ENCODE measurements at places on chromosomes 6 and 20.

DNA sequence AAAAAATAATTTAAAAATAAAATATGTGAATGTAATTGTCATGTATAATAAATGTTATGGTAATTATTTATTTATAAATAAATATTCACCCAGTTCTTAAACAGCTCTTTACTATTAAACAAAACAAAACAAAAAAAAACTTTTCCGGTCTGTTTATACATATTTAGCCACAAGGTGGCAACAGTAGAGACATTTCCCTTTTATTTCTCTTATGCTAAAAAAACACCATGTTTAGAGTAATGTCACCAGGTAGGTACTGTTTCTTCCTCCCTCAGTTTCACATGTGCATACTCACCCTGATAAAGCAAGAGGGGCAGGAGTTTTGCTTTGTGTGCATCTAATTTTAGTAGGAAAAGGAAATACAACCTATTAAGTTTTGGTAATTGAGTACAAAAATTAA lies 610.4 kb upstream of the IMPG1 start:
- no peak for DNase-seq

GRCh38 chr20:37899105-37900045 lies 3.6 kb upstream of the VSTM2L start:
- DNase-seq: no peak

GRCh38 chr20:59273739-59274357 lies 26.6 kb upstream of the EDN3 start:
- no peak for DNase-seq

DNA sequence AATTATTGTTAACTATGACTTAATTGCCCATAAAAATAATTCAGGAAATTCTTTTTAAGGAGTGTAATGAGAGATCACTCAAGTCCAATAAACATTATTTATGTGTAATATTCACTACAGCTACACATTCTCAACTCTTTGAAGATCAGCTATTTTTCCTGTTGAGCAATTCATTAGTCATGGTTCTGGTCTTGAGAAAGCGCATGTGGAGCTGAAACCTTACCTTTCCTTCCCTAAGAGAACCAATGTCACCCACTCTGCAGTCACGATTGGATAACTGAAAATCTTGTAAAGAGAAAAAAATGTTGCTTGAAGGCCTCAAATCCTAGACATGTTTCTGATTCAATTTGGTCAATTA lies 736.9 kb upstream of the MARCKS start:
- DNase-seq: no peak

GRCh38 chr20:42474646-42475045 lies 715.1 kb downstream of the PTPRT start:
- no peak for DNase-seq

DNA sequence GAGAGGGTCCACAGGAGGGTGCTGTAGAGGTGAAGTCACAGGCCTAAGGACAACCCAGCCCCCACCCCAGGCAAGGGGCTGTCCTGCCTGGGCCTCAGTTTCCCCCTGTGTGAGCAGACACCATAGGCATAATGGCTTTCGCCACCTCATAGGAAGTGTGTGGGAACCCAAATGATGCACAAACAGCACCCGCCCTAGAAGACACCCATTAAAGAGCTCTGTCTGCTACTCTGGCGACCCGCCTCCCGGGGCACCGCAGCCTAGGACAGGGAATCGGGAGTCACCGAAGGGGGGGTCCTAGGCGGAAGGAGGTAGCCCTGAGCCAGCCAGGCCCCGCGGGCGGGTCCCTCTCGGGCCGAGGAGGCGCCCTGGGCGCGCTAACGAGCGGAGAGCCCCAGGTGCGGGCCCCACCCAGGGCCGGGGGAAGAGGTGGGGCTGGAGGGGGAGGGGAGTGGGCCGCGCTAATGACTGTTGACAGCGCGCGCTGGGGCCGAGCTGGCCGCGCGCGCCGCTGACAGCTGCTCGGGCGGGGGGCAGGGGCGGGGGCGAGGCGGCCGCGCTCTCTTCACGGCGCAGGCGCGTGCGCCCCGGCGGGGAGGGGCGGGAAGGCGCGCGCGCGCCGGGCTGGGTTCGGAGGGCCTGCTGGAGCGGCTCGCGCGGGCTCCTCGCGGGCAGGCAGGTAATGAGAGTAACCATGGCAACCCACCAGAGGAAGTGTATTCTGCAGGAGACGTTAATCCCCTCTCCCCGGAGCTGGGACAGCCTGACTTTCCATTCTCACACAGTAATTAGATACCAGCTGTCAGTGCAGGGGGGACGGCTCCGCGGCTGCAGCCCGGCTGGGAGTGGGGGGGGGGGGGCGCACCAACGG lies 48.9 kb downstream of the NOL4L start:
- DNase-seq: peak; percentile 85

DNA sequence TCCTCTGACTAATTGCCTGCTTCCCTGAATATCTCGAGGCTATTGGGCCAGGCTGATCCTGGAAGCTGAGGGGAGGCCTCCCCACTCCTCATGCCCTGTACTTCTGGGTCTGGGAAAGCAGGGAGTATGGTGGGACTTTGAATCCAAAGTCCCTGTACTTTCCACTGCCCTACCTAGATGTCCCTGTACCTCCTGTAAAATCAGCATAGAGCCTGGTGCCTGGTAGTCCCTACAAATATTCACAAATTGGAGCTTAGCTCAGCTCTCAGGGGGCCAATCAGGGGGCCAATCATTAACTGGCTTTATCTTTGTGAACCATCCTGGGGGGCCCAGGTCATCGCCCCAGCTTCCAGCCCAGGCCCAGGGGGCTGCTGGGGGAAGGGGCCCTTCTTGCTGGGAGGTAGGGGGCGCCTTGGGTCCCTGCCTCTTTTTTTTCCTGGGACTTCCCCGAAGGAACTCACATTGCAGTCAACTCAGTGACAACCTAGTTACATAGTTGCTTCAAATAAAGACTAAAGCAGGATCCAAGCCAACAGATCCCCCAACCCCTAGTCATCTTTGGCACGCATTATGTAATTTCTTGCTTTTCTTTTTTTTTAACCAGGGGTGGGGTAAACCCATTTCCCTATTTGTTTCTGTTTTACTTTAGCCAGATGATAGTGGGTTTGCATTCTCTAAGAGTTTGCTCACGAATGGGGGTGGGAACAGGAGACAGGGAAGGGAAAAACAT lies 6.9 kb upstream of the VEGFA start:
- no peak for DNase-seq

DNA sequence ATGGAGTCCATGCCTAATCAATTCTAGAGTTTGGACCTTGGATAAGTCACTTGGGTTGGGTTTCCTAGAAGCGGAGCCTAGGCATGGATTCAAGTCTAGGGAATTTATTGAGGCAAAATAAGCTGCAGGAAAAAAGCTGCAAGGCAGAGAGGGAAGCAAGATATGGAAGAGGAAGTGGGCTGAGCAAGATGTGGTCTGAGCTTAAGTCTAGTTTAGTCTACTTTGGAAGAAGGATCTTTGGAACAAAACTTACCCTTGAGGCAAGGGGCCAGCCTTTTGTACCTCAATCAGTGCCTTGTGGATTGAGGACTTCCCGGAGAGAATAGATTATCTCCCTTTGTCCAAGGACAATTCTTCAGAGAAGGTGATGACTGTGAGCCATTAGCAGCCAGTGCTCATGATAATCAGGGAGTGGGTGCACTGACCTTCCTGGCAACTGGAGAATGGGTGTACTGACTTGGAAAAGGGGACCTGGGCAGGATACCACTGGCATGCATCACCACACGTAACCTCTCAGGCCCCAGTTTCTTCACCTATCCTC lies 10.9 kb downstream of the ZSCAN9 start:
- no peak for DNase-seq

GRCh38 chr6:130725551-130725950 lies 101.7 kb upstream of the SMLR1 start:
- no peak for DNase-seq

- no peak for DNase-seq
Measured at GRCh38 chr6:83594941-83595340, 82.6 kb downstream of the PRSS35 start.

- DNase-seq: no peak
Measured at GRCh38 chr6:20173833-20174792, 38.2 kb downstream of the MBOAT1 start.

DNA sequence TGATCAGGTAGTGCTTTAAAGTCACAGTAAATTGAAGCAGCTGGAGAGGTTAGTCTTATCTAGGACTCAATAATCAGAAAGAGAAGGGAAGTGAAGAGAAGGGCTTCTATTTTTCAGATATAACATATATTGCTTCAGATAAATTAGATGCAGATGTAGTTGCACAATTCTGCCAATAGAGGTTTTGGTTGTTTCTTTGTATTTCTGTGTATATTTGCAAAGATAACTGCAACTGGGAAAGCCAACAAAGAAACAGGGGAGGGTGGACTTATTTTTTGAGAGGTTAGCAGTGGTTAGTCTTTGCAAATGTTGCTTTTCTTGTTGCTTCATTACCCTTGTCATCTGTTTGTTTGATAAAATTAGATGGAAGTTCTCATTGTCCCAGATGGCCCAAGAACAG lies 106.6 kb downstream of the ADGRG6 start:
- DNase-seq: no peak

- DNase-seq: no peak
Measured at GRCh38 chr20:31652917-31653396, 15.2 kb downstream of the COX4I2 start.

- DNase-seq: no peak
Measured at GRCh38 chr6:150905769-150906168, 40.3 kb downstream of the MTHFD1L start.

- DNase-seq: no peak
Measured at GRCh38 chr6:111748231-111748647, 125.0 kb downstream of the FYN start.

DNA sequence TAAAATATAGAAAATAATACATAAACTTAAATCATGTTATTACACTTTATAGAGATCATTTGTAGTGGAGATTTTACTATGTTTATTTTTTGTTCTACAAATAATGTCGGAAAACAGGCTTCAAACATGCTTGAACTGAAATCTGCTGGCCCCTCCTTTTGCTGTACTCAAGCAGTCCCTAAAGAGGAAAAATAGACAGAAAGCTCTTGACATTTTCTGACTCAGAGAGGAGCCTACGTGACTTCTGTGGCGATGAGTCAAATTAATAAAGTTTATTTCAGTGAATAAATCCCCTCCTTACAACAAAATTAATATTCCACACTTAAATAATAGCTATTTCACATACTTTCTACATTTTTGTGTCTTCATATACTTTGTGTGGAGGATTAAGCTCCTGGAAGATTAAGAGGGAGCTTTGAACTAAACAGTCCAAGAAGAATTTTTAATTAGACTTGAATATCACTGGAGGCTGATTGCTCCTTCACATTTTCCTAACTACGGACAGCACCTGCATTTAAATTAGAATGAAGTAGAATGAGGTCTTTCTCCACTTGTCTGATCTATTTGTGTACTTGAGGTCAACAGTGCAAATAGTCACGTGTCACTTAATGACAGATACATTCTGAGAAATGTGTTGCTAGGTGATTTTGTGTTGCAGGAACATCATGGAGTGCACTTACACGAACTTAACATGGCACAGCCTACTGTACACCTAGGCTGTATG lies 1.7 kb upstream of the TREM1 start:
- DNase-seq: no peak

- DNase-seq: no peak
Measured at GRCh38 chr6:45265246-45265645, 62.9 kb upstream of the RUNX2 start.

- DNase-seq: no peak
Measured at GRCh38 chr6:123462152-123462551, 174.6 kb downstream of the TRDN start.

DNA sequence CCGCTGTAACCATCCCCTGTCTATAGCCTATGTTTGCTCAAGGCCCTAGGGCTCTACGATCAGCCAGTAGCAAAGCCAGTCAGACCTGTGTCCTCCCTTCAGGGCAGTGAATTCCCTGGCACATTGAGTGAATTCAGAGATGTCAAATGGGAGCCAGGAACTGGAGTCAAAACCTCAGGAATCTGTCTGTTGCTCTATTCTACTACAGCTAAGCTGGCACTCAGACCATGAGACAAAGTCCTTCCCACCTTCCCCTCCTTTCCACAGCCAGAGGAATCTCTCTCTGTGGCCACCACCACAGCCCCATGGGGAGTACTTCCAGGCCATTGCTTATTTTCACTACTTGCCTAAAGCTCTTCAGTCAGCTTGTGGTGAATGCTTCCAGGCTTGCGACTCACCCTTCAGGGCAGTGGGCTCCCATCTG lies 82.0 kb downstream of the PKIB start:
- no peak for DNase-seq

Measured in CD4-positive, alpha-beta memory T cell (primary cell).